Stimulated activated CD4-positive, alpha-beta T cell treated with anti-CD3 and anti-CD28 coated beads, Interleukin-1b, Interleukin-23, amount 100 ng/mL, for 1 hour (primary cell): ENCODE measurements at places on chromosomes 4 and X.

GRCh38 chr4:98113012-98113411, 30.3 kb downstream of the STPG2 start:
- DNase-seq, result no peak

DNA sequence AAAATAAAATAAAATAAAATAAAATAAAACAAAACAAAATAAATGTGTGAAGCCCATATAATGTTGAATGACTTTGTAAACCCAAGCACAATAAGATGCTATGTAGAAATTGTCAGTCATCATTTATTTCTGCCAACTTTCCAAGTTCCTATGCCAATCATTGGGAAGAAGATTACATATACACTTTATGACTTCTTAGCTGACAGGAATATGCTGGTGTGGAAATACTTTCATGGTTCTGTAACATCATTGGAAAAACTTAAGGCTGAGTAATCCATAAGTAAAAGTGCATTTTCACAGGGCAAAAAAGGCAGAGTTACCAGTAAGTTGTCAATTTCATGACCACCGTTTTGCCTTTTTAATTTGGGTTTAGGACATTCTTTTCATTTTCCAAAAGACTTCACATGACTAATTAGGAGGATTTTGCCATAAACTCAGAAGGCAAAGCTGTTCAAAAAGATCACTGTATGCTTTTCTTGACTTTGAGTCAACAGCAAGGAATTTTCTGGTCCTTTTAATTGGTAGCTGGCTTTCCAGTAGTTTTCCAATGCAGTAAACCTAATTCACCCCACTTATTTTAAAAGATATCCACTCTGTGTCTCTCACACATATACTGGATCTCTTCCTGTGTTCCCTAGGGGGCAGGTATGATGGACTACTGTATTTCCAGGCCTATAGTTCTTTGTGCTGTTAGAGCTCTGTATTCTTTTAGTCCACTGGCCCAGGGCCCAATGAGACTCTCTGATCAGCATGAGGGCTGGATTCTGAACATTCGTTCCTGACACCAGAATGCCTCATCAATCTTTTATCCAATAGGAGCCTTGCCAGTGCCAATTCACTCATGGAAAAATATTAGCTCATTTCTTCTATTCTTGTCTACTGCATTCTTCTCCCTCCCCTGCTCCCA, 26.2 kb upstream of the SCRG1 start:
- DNase-seq, result no peak

DNA sequence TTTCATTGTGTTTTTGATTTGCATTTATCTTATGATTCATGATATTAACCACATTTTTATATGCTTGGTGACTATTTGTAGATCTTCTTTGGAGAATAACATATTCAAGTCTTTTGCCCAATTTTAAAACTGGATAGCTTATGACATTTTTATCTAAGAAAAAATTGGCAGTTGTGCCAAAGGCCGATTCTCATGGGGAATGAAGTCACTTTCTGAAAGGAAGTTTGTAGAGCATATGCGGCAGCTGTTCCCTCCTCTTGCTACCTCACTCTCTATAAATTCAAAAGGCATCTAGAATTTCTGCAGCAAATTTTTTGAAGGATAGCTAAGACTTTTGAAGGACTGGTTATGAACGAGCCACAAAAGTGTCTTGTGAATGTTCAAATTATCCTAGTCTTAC, 2353.5 kb downstream of the ARAP2 start:
- no peak for DNase-seq

- DNase-seq, result no peak
Observed at GRCh38 chr4:104574371-104574770, 79.7 kb upstream of the CXXC4 start.

GRCh38 chr4:62622089-62622488, 1422.0 kb downstream of the ADGRL3 start:
- DNase-seq, result no peak

DNA sequence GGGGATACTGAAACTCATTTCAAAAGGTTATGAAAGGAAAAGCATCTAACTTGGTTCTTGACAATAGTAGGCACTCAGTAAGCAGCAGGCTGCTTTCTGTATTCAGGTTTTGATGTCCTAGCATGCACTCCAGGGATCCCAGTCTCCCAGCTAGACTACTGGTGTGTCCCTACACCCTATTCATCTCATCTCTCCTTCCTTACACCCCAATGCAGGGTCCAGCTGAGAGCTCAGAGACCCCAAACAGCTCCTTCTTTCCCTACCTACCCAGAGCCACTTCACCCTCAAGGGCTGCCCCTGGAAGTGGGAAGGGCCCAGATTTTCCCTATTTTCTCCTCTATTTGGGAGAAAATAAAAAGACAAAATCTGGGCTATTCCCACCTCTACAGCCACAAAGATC, 1.6 kb upstream of the EFNB1 start:
- DNase-seq, result no peak

GRCh38 chr4:7498446-7499200, 63.9 kb upstream of the PSAPL1 start:
- no peak for DNase-seq

DNA sequence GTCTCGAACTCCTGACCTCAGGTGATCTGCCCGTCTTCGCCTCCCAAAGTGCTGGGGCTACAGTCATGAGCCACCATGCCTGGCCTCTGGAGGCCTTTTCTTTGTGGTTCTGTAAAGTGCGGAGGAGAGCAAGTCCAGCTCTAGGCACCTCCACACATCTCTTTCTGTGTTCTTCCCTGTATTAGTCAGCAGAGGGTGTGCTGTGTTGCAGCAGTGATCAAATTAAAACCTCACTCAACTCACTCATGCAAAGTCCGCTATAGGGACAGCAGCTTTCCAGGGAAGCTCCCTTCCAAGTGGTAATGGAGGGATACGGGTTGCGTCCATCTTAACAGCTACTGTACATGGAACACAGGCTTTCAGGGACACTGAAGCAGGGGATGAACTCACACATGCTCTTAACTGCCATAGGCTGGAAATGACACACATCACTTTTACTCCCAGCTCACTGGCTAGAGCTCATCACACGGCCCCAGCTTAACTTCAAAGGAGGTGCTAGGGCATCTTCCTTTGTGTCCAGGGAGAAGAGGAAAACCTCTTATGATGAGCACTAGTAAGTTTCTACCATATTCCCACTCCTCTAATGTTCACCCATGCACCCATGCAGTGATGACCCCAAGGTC, 36.0 kb upstream of the CCNG2 start:
- DNase-seq, result no peak

DNA sequence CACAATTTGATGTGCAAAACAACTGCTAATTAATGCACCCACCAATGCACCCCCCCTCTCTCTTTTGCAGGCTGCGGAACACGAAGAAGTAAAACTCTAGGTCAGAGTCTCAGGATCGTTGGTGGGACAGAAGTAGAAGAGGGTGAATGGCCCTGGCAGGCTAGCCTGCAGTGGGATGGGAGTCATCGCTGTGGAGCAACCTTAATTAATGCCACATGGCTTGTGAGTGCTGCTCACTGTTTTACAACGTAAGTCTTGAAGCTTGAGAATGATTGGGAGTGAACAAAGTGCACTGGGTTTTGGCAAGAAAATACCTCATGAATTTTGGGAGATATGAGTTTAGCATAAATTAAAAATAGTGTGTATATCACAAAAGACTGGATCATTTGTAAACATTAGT, 28.9 kb downstream of the TMPRSS11E start:
- no peak for DNase-seq

GRCh38 chr4:102647117-102647516, 113.7 kb downstream of the MANBA start:
- no peak for DNase-seq

GRCh38 chrX:144335402-144335801, 451.5 kb downstream of the UBE2NL start:
- no peak for DNase-seq
